ENCODE measurements at places on chromosomes 11 and 22. TPM values are rescaled to one million over a fixed set of nuclear protein-coding genes. Genes with fewer than 3 reads are reported as not detected.

TPBGL gene
- total RNA-seq: not detected

OOSP4A gene
- total RNA-seq: not detected

FAM180B gene
- total RNA-seq: 0.16 TPM

MYBPC3 gene
- total RNA-seq: not detected

GAL3ST3 gene
- 12.2 TPM for total RNA-seq

CSTPP1 gene
- 46.7 TPM for total RNA-seq

NAALAD2 gene
- 9.1 TPM for total RNA-seq

Measured in endodermal cell (in vitro differentiated cells).